Mesenchymal stem cell (in vitro differentiated cells and primary cell): ENCODE measurements at places on chromosomes 6 and 20.

- no peak for DNase-seq
Observed at GRCh38 chr20:56914532-56914931, 285.4 kb downstream of the TFAP2C start.

DNA sequence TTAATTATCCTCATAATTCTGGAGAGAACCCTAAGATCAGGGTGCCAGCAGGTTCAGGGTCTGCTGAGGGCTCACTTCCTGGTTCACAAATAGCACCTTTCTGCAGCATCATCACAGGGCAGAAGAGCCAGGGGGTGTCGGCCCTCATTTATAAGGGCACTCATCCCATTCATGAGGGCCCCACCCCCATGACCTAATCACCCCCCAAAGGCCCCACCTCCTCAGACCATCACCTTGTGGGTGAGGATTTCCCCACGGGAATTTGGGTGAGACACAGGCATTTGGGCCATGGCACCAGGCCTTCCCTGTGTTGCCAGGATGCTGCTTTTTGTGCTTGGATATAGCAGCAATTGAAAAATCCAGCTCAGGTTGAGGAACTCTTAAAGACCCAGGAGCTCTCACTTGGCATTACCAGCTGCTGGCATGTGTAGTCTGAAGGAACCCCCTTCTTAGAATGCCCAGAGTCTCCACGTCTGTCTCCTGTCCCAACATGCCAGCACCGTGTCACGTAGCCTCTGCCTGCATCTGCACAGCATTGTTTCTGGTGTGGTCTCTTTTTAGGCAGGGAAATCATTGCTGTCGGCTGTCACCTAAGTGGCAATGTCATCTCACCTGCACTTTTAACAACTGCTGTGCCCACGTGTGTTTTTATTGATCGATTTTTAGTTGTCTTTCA is 71.5 kb downstream of the RPP40 start:
- no peak for DNase-seq

- no peak for DNase-seq
Observed at GRCh38 chr6:170444056-170444591, 109.0 kb downstream of the PSMB1 start.

DNA sequence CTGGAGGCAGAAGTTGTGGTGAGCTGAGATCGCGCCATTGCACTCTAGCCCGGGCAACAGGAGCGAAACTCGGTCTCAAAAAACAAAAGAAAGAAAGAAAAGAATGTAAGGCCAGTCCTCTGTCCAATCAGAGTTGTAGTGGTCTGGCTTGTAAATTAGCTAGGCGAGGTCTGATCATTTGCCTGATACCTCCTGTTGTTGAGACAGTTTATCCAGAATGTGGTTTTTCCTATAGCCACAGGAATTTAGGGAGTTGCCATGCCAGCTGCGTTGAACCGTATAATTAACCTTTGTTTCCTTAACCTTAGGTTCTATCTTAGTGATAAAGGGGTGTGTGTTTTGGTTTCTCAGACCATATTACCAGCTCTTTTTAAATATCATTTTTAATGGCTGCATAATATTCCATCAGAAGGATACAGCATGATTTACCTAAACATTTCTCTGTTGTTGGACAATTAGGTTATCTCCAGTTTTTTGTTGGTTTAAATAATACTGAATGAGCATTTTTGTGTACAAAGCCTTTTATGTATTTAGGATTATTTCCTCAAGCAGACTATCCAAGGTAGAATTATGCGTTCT is 11.7 kb upstream of the PPARD start:
- DNase-seq, result no peak

GRCh38 chr20:5181492-5181891 is 54.7 kb downstream of the CDS2 start:
- DNase-seq, result no peak

GRCh38 chr6:108222504-108222903 is 38.3 kb downstream of the SNX3 start:
- DNase-seq, result peak; percentile 19

DNA sequence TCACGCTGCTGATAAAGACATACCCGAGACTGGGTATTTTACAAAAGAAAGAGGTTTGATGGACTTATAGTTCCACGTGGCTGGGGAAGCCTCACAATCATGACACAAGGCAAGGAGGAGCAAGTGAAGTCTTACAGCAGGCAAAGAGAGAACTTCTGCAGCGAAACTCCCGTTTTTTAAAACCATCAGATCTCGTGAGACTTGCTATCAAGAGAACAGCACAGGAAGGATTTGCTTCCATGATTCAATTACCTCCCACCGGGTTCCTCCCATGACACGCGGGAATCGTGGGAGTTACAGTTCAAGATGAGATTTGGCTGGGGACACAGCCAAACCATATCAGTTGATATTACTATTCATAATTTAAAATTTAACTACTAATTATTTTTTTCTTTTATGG is 157.3 kb upstream of the ATXN1 start:
- DNase-seq, result no peak

- DNase-seq, result no peak
Observed at GRCh38 chr20:45863543-45864470, 6.4 kb downstream of the ZSWIM3 start.

GRCh38 chr6:25280344-25281074 is 1.3 kb downstream of the CARMIL1 start:
- peak; percentile 6 for DNase-seq

DNA sequence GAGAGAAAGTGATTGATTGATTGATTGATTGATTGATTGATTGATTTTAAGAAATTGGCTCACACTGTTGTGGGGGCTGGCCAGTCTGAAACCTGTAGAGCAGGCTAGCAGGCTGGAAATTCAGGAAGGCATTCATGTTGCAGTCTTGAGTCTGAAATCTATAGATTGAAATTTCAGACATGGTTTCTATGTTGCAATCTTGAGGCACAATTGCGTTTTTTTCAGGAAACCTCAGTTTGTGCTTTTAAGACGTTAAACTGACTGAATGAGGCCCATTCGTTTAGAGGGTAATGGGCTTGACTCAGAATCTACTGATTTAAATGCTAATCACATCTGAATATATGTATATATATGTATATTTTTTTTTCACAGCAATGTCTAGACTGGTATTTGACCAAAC is 106.3 kb downstream of the STXBP5 start:
- DNase-seq, result no peak

GRCh38 chr6:169789146-169789943 is 37.9 kb downstream of the ERMARD start:
- DNase-seq, result no peak

- no peak for DNase-seq
Observed at GRCh38 chr20:2059411-2059810, 42.2 kb upstream of the STK35 start.

DNA sequence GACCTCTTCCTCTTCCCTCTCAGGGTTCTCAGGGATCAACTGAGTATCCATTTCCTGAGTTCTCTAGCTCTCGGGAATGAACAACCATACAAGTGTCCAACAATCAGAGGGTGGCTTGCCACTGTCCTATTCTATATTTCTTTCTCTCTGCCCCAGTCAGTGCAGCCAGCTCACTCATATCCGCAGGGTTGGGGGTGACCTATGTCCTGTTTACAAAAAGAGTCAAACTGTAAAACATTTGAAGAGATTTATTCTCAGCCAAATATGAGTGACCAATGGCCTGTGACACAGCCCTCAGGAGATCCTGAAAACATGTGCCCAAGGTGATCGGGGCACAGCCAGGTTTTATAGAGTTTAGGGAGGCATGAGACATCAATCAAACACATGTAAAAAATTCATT is 10.8 kb upstream of the BTN3A2 start:
- DNase-seq, result no peak

DNA sequence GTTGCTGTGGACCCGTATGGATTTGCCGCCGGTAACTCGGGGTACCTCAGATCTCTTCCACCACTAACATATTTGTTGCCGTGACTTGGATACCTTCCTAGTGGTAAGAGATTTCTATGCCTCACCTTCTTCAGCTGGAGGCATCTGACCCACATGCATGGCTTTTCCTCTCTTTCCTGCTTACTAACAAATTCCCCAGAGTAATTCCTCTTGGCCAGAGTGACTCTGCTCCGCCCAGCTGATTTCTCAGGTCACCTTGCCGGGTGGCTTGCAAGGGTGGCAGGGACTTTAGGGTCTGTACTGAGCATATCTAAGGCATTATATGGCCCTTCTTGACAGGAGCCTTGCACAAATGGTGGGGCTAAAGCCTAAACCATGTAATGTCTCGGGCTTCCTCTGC is 38.2 kb downstream of the FAM184A start:
- DNase-seq, result no peak

- DNase-seq, result no peak
Observed at GRCh38 chr6:27870291-27870870, 41.8 kb downstream of the OR2B2 start.

DNA sequence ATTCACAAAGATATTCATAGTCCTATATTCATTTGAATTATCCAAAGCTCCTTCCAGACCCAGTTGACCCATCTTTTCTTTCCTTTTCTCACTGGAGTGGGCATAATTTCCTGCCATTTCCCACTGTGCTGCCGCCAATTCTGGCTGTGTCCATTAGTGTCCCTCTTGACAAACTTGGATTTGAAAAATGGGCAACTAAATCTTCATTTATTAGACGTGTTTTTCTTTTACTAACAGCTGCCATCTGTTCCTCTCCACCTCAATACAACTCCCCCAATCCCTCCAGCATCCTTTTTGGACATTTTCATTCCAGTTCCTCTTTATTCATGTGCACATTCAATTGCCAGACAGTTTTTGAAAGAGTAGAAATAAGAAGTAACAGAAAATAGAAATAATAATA is 90.5 kb downstream of the PCSK2 start:
- no peak for DNase-seq

- peak; percentile 61 for DNase-seq
Observed at GRCh38 chr6:87066449-87067333, 28.2 kb downstream of the CGA start.

DNA sequence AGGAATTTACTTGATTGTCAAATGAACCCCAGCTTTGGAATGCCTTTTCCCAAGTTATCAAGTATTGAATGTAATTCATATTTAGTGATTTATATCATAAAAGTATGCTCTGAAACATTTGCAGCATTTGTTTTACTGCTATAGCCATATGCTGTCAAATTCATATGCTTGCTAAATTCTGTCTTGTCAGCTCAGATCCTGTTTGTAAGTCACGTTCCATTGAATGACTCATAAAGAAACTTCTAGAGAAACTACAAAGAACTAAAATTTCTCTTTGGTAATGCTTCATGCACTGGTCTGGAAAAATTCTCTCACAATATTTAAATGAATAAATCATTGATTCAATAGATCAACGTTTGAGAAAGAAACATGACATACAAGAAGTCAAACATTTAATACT is 445.9 kb downstream of the PHF3 start:
- peak; percentile 28 for DNase-seq

DNA sequence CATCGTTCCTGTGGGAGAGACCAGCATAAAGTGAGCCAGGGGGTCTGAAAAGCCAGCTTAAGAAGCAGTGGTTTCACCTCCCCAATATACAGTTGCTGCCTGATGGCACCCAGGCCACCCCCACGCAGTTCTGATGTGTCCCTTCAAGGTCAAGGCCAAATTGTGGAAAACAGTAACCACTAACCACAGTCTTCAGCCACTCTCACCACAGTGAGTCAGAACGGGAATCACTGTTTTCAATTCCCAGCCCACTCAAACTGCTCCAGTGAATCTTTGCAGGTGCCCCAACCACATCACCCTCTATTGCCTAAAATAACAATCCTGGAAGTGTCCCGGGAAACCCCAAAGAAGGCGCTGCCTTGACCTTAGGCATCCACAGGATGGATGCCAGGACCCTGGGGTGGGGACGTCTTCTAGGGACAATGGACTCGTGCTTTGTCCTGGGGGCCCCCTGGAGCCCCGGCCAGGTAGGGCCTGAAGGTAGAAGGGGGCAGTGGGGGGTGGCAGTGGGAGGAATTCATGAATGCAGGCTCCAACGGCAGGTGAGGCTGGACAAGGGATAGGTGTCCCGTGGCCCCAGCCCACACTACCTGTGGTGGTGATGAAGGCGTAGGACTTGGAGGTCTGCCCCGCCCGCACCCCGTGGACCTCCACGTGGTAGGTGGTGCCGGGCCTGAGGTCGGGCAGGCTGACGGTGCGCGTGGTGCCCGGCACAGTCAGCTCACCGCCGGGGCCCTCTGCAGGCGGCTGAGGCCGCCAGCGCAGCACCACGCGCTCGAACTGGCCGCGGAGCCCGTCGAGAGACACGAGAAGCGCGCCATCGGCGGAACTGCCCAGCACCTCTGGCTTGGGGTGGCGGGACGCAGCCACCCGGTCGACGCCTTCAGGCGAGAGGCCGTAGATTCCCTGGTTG is 22.2 kb downstream of the TNXB start:
- peak; percentile 93 for DNase-seq

- DNase-seq, result peak; percentile 28
Observed at GRCh38 chr6:6057442-6058053, 50.8 kb upstream of the NRN1 start.

- no peak for DNase-seq
Observed at GRCh38 chr6:144115219-144115618, 19.8 kb upstream of the SF3B5 start.

DNA sequence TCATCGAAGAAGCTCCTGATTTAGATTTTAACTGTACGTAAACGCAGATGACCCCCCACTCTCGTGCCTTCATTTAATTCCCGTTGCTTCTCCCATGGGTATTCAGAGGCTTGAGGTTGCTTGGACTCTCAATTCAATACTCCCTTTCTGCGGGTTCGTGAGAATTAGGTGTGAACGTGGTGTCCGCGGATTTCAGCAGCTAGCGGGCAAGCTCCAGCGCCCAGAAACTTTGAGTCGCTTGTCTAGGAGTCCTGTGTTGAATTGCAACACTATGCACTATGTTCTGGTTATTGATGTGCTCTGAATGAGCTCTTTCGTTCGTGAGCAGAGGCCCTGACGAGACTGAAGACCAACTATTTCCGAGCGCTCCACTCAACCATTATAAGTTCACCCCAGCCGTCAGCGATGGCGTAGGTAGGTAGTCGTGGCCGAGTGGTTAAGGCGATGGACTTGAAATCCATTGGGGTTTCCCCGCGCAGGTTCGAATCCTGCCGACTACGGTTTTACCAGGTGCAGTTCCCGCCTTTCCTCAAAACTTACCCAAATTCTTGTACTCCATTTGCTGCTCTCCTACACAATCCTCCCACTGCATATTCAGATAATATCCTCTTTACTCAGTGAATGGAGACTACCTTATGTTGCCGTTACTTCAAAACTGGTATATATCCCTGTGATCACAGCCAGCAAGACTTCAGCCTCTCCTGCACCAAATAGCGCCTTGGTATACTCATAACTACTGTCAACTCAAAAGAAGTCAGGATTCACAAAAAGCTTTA is 72.6 kb upstream of the ZNF184 start:
- DNase-seq, result peak; percentile 71

GRCh38 chr6:133814238-133814637 is 74.7 kb upstream of the TCF21 start:
- peak; percentile 61 for DNase-seq

DNA sequence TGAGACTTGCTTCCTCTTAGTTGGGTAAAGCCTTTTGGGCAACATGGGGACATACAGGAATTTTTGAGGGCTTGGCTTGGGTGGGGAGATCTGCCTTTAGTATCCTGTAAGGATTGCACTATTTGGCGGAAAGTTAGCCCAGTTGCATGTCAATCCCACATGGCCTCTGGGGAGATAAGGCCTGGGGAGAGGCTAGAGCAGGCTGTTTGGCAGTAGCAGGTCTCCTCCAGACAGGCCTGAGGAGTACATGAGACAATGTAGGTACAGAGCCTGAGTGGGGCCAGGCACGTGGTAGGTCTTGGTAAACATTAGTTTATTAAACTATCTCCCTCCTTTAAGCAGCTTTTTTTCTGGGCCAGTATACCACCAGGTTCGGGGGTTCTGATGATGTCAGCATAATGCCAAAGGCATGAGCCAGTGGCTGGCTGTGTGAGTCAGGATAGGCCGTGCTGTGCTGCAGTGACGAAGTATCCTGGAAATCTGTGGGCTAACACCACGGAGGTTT is 147.9 kb downstream of the VEGFA start:
- DNase-seq, result peak; percentile 60

- no peak for DNase-seq
Observed at GRCh38 chr6:36463676-36464075, 20.9 kb downstream of the KCTD20 start.
